ENCODE measurements at places on chromosomes 4 and X.

DNA sequence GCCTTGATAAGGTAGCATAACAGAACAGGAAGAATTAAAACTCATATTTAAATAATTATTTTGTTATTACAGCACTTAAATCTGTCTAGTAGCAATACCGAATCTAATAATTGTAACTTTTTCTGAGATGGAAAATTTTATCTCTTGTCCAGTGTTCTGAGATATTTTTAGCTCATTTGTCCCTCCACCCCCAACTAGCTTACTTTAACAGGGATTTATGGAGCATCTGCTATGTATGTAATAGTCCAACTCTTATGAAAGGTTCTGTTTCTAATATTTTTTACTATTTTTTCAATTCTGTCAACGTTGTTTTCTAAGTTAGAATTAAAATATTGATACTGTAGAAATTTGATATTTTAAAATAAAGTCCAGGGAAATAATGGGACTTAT is 38.2 kb upstream of the NUDT6 start:
- no peak for DNase-seq

DNA sequence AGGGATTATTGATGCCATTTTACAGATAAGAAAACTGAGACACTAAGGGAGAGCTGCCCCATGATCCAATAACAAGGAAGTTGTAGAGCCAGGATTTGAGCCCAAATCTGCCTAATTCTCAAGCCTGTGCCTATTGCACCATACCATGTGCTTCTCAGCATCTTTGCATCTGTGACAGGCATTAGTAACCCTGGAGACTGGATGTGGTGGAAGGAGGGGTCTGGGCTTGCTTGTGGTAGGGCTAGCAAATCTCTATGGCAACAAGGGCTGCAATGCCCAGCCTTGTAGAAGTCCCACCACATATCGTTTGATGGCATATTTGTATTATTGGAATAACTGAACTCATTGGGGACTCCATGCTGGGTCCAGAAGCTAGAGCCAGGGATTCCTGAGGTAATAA is 58.1 kb downstream of the RTL5 start:
- no peak for DNase-seq

DNA sequence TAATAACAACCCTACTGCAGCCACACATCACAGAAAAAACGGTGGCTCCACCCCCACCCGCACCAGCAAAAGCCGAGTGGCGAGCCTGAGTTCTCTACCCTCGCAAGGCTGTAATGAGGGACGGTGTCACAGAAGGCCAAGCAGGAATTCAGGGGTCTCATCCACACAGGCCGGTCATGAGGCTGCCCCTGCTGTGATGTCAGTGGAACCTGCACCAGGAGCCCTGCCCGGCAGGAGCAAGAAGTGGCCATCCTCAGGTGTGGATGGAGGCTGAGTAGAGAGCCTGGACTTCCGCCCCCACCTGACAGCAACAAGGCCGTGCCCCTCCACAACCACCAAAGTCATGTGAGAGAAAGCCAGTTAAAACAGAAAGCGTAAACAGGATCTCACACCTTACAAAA is 20.6 kb downstream of the LYAR start:
- DNase-seq, result no peak

- peak; percentile 10 for DNase-seq
These were observed 1.1 kb upstream of the SHROOM4 start for GRCh38 chrX:50815120-50815519.

DNA sequence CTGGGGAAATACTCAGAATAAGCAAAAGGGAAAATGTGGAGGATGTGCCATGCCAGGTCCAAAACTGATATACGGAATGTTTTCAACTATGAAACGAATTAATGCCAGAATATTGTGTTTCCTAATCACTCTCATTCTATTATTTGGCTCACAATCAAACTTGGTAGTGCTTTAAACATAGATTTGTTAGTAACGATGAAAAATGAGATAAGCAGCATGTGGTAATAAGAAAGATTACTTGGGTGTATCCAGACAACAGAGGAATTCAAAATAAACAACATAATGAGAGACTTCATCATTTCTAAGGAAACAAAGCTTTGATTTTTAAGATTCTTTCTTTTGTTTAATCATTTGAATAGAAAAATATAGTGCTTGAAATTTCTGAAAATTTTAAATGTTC is 237.3 kb downstream of the TACR3 start:
- DNase-seq, result no peak

GRCh38 chr4:150308824-150309472 is 230.7 kb downstream of the DCLK2 start:
- DNase-seq, result peak; percentile 15

DNA sequence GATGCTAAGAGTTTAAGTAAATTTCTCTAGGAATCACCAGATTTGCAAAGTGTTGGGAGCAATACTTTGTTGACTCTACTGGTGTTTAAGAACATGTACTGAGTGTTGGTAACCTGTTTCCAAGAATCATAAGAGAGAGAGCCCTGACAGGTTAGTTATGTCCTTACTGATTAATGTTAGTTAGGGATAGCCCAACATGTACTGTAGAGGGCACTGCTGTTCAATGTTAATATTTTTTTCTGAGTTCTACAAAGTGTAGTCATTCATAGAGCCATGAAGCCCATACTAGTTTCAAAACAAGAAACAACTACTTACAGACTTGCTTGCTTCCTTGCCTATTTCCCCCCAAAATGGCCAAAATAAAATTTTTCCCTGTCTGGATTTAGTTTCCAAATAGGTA is 11.9 kb downstream of the TMPRSS11D start:
- DNase-seq, result peak; percentile 51

DNA sequence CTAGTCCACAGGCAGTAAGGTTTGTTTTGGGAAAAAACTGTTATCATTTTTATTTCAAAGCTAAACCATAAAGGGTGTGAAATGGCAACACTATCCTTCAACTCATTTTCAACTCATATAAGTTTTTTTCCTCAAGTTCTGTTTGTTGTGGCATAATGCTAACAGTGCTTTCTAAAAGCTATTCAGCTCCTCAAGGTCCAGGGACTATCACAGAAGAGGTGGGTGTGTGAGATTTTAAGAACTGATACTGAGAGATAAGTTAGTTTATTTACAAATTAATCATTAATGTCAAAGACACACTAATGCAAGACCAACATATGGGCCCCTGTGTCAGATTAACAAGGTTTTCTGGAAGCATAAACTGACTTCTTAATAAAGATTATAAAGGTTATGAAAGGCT is 11.8 kb downstream of the UGT2B15 start:
- no peak for DNase-seq

GRCh38 chr4:23084559-23085248 is 392.0 kb downstream of the GBA3 start:
- peak; percentile 99 for DNase-seq

GRCh38 chrX:96692454-96692853 is 7.8 kb downstream of the DIAPH2 start:
- DNase-seq, result no peak

DNA sequence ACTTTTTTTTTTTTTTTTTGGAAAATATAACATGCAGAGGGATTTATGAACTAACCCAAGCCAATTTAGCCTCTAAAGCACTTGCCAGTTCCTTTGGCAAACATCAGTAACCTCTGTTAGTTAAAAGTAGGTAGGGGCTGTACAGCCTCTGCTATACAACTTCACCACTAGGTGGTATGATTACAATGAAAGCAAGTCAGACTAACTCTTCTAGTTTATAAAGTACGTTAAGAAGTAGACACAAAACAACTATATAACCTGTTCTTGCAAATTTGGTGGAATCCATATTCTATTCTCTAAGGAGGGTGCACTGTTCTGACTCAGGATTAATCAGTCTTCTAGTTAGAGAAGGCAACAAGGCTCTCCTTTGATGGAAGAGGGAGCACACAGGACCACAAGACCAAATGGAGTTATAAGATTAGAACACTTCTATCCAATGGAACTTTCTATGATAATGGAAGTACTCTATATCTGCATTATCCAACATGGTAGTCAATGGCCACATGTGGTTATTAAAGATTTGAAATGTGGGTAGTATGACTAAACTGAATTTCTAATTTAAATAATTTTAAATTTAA is 12.8 kb downstream of the AIMP1 start:
- peak; percentile 19 for DNase-seq

- no peak for DNase-seq
These were observed 455 bp upstream of the ABCB7 start for GRCh38 chrX:75156531-75156945.

DNA sequence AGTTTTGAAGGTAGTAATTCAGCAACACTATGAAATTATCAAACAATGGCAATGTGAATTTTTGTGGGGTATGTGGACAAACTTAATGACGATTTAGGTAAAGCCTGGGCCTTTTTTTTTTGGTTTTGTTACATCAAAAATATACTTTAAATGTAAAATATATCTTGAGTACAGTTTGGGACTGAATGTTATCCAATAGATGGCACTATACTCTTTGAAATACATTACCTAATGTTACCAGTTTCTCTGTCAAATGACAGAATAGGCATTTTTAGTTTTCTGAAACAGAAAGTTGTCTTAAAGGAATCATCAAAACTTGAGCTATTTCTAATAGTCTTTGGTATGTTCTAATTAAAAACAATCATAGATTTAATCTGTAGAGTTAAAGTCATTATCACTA is 1651.9 kb downstream of the C4orf33 start:
- DNase-seq, result no peak

DNA sequence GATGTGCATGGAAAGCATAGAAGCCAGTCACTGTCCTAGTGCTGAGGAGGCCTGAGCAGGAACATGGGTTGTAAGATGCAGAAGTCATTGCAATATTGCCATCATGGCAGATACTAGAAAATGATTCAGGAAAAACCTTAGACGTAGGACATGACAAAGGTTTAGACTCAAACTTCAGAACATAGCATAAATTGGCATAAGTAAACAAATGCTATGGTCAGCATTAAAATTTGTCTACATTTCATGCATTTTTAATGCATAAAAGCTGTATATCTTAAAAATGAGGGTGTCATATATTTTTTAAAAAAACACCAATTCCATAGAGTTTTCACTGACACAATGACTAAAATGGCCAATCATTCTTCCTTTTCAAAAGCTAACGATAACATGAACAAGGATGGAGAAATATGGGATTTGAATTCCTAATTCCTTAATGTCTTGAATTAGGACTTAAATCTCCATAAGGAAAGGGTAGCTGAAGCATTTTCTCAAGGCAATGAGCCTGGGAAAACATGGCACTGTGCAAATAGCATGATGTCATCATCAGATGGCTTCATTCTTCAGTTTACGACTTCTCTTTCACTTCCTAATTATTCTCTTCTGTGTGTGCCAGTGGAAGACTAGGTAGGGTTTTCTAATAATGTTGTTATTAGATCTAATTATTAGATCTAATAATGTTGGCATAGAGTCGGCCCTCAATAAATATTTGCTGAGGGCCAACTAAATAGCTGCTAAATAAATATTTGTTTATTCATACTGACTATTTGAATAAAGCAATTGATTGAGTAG is 125.1 kb upstream of the FRG1 start:
- DNase-seq, result no peak

DNA sequence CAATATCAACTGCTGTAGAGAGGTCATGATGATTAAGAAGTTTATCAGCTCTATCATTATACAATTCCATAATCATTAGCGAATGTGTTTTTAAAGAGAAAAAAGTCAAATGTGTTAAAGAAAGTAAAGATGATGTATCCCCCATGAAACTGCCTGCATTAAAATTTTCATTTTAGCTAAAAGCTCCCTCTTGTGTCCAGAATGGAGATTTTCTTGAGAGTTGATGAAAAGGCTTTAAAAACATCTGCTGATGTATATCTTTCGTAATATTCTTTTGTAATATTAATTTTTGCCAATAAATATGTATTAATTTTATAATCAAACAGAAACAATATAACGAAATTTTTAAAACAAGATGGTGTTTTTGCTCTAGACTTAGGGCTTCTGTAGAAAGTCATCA is 52.1 kb upstream of the LHFPL1 start:
- no peak for DNase-seq

- no peak for DNase-seq
These were observed 518.0 kb downstream of the TMA16 start for GRCh38 chr4:164012396-164013027.

- no peak for DNase-seq
These were observed 50.5 kb downstream of the HELT start for GRCh38 chr4:185068837-185069236.

DNA sequence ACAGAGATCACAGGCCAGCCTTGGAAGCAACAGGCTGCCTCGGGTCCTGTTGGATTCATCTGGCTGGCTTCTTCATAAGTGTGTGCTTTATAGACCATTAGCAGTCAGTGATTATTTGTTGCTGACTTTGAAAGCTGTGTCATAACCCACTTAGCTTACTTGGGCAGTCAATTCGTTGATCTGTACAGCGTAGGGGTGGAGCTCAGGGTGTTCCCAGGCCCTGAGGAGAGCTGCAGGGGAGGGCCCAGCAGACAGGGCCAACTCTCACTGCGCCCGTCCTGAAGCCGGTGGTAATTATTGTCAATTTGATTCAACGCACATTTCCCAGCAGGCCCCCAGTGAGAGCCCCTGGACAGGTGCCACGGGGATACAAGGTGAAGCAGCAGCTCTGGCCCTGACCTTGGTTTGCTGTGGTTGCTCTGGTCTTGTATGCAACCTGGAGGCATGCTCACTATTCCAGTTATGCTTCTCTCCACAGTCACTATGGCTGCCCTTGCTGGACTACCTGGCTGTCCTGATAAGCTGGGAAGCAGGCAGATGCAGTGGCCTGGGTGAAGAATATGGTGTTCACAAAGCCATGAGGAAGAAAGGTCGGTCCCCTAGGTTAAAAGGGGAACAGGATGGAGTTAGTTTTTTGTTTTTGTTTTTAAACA is 40.1 kb upstream of the HMGB3 start:
- no peak for DNase-seq

DNA sequence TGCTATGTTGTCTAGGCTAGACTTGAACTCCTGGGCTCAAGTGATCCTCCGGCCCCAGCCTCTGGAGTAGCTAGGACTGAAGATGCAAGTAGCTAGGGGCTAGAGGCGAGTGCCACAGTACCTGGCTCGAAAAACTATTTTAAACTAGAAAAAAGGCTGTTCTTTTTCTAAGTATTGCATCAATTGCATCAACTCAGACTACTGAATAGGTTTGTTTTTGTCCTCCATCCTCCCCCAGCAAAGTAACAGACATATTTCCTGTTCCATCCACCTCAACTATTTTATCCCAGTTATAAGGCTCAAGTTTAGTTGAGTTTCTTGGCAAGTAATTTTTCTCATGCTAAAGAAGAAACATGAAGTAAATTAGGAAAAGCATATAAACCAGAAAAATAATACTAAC is 4.1 kb downstream of the SH3RF1 start:
- DNase-seq, result no peak

- no peak for DNase-seq
These were observed 27.2 kb downstream of the FAM199X start for GRCh38 chrX:104193485-104193884.

GRCh38 chrX:26871967-26872366 is 591.2 kb downstream of the PPP4R3C start:
- DNase-seq, result no peak

- DNase-seq, result no peak
These were observed 115.6 kb downstream of the GPR143 start for GRCh38 chrX:9650091-9650490.

- DNase-seq, result peak; percentile 90
These were observed 94.7 kb upstream of the NAP1L5 start for GRCh38 chr4:88792268-88792781.
